ENCODE measurements at places on chromosomes 11 and 22. TPM values are rescaled to one million over a fixed set of nuclear protein-coding genes. Genes with fewer than 3 reads are reported as not detected.

DNA sequence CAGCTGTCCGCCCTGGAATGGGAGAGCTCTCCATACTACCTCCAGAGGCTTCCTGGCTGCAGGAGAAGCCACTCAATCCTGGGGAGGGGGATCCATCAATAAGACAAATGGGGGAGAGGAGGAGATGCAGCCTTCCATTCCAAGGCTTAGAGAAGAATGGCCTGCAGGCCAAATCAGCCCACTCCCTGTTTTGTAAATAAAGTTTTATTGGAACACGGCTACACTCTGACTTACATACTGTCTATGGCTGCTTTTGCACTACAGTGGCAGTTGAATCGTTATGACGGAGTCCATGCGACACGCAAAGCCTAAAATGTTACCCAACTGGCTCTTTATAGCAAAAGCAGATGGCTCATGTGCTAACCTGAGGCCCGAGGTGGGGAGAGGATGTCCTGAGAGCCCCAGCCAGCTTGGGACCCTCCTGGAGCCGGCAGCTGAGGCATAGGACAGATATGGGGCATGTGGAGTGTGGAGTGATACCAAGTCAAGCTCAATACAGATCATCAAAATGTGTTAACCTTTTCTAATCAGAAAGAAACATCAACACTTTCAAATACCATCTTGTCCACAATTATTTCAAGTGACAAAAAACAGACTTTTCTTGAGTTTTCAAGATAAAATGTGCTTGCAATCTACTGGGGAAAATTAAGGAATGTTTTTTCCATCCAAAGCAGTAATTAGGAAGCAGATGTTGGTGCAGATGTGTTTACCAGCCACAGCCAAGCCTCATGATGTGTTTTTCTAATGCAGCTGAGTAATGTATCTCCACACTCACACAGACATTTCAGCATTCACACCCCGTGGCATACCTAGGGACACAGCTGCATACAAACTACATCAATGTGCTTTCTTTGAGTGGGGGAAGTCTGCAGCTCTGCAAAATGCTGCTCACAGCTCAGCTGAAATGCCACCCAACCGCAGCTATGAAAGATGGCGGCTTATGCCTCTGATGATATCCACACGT, 181.6 kb downstream of the SHANK2 start:
- no peak for DNase-seq

DNA sequence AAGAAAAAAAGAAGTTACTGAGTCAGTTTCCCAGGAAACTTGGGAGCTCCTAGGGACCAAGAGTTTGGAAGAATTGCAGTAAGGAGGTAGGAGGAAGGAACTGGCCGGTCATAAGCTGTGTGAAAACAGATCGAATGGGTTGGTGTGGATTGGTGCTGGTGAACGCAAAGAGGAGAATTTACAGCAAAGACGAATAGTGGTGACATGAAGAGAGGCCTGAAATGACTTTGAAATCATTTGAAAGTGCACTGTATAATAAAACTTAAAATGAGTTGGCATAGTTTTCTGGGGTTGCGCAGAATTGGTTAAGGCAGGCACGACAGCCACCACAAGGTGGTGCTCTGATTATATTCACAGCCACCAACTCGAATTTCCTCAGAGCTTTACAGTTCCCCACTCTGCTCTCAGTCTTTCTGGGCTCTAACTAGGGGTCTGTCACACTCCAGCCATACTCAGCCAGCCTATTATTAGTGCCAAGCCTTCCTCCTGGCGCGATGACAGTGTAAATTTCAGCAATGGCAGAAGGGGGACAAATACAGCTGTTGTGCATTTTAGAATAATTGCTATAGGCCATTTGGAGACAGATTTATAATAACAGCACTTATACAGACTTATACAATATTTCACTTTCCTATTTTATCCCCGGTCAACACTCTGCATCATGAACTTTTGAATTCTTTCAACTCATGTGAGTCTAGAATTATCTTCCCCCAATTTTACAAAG, 8.3 kb upstream of the HTR3B start:
- no peak for DNase-seq

DNA sequence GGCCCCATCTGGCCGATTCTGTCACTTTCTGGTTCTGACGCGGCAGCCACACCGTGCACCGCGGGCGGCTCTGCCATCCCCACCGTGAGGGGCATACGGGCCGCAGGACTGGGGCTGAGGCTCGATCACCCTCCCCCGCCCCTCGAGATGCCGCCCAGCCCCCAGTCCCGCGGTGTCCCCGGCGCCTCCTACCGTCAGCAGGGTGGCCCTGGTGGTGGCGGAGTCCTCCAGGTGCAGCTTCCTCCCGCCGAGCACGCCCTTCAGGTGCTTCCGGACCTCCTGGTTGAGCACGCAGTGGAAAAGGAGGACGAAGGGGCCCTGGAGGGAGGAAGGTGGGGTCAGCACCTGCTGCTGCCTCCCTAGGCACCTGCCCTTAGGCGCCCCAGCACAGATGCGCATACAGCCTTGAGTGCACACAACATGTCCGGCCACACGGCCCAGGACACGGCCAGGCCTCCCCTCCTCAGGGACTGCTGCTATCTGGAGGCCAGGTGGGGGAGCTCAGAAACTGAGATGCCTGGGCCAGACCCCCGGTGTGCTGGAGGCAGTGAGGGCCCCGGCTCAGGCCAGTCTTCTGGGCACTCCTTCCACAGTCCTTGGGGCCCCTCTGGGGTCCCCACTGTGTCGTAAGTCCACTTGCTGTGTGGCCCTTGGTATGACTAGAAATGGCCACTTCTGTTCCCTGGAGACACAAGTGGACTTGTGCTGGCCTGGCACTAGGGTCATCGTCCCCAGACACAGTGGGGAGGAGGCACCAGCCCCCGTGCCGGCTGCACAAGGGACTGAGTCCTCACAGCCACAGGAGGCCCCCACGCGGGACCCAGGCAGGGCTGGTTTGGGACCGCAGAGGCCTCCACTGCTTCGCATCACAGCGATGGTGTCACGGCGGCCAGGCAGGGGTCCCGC, 31.5 kb downstream of the TRMU start:
- no peak for DNase-seq

DNA sequence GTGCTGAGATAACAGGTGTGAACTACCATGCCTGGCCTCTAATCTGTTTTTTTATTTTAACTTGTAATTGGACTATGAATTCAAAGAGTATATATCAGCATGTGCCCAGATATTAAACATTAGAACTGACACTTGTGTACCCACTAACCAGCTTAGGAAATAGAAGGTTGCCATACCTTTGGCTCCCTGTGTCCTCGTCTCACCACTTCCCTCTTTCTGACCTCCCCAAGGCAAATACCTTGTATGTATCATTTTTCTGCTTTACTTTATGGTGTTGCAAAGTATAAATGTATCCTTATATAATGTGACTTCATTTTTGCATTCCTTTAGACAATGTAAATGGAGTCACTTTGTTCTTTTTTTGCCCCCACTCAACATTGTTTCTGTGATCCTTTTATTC, 9.1 kb downstream of the PPP6R3 start:
- no peak for DNase-seq

The MUC5AC gene
- not detected for total RNA-seq

Data from activated T-helper 1 cell treated with anti-CD3 and anti-CD28 coated beads, Interleukin-12 subunit alpha, Interleukin-12 subunit beta, Interleukin-2, Interleukin-4 antibody, amounts not matched to agents 30 ng/mL and 10 ng/mL and 1 ng/mL, durations not matched to agents 14 hours and 24 hours and 36 hours (primary cell).